ENCODE measurements at places on chromosomes 5 and 9.

GRCh38 chr9:130342714-130343085 lies 77.1 kb downstream of the HMCN2 start:
- DNase-seq: no peak

GRCh38 chr5:75536694-75537360 lies 25.1 kb downstream of the POLK start:
- no peak for DNase-seq

DNA sequence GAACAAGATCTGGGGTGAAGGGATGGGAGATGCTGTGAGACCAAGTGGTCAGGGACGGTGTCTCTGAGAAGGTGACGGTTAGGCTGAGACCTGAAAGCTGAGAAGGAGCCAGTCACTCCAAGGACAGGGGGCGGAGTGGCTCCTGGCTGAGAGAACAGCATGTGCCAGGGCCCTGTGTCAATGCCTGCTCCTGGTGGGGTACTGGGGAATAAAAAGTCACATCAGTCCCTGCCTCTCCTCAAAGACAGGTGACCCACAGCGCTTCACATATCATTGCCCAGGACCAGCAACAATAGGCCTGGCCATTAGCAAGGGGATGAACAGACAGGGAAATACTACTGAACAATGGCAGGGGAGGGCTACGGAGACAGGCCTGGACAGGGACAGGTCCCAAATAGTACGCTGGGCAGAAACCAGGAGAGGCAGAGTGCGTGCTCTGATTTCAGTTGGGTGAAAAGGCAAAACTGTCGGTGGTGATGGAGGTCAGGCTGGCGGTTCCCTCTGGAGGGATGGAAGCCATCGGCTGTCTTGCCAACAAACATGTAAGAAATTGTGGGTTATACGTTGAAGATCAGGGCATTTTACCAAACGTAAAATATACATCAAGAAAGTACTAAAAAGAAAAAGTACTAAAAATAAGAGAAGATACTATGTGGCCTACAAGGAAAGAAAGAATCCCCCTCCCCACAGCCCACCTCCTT lies 64.3 kb downstream of the C9orf50 start:
- no peak for DNase-seq

DNA sequence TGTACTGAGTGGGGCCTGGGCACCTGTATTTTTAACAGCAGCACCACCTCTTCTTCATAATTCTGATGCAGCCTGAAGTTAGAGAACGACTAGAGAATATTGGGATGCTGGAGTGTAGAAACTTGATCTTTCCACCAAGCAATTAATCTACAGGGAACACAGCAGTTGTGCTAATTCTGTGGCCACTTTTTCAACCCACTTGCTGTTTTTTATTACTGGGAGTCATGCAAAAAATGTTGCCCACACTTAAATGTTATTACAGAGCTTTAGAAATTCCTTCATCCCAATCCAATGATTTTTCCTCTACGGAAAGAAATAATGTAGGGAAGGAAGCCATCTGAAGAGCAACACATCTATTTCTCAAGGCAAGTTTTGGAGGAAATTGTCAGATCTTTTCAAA lies 190.9 kb upstream of the TUT7 start:
- no peak for DNase-seq

- DNase-seq: no peak
These were observed 447.1 kb upstream of the CDH10 start for GRCh38 chr5:25091921-25092320.

DNA sequence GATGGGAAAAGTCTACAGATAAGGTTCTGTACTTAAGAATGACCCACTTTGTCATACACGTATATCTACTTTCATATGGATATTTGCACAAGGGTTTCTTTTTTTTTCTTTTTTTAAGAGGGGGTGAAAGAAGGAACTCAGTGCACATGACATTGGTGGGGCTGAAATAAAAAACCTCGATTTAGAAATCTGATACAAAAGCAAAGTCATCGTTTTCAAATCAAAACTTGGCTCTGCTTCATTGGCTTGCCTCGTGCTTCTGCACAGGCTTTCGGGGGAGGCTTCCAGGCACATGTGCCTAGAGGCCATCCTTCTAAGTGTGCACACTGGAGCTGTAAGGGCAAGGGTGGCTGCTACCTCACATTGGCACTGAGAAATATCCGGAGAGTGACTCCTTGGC lies 31.1 kb downstream of the PTTG1 start:
- no peak for DNase-seq

DNA sequence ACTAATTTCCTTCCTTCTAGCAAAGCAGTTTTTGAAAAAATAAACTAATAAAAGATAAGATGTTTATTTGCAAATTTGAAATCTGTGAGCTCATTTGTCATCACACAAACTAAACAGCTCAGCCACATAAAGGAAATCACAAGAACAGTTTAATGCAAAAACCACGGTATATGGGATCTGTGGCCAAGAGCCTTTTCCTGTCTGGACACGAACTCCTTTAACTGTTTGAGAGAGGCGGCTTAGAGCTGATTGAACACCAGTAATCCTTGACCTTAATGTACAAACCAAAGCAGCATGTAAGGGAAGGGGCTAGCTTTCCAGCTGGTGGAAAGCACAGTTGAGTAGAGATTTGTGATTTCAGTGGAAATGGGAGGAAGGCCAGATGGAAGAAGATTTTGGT lies 66.3 kb upstream of the SPINK5 start:
- DNase-seq: no peak

DNA sequence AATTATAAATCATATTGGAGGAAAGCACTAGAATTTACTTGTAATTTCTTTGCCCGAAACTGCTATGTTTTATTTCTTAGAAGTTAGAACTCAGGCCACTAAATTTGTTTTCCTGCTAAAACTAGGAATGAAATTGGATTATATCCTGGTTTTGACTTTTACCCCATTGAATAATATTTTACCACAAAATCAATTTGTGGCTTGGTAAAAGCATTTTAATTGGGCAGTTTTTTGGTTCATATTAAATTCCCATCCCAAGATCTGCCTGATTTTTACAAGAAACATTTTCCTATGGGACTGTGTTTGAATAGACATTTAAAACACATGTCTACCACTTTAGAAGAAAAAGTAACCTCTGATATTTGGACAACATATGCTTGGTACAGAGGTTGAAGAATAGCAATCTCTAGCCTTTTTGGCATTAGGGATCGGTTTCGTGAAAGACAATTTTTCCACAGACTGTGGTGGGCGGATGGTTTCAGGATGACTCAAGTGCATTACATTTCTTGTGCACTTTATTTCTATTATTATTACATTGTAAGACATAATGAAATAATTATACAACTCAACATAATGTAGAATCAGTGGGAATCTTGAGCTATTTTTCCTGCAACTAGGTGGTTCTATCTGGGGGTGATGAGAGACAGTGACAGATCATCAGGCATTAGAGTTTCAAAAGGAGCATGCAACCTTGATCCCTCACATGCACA lies 565.6 kb downstream of the PRR16 start:
- no peak for DNase-seq

- DNase-seq: no peak
These were observed 71.7 kb downstream of the GRIA1 start for GRCh38 chr5:153562189-153562588.

DNA sequence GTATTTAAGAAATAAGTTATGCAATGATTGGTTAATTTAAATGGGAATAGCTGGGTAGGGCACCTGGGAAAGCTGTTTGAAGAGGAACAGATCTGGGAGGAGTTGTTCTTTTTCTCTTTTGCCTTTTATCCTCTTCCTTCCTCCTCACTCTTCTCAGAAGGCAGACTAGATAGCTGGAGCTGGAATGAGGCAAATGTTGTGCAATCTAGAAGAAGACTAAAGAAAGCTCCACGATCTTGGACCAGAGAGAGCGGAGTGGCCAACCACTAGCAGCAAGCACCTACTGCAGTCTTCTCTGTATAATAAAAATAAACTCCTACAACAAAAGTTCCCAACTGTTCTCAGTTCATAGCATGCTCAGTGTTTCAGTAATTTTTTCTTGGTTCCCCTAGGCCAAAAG lies 19.3 kb downstream of the GLIS3 start:
- no peak for DNase-seq

DNA sequence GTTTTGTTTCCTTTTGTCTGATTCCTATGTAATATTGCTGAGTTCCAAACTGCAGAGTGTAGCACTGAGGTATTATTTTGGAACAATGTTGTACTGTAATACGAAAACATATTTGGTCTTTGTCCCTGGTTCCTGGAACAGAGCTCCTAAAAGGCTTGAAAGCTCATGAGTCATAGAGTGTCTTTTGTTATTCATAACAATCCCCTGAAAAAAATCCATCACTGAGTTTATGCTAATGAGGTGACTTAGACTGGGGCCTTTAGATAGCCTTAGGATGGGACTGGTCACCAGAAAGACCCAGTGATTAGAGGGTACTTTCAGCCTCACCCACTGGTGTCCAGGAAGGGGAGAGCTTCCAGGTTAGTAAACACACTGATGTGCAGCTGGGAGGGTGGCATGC lies 132.7 kb upstream of the POU5F2 start:
- no peak for DNase-seq

DNA sequence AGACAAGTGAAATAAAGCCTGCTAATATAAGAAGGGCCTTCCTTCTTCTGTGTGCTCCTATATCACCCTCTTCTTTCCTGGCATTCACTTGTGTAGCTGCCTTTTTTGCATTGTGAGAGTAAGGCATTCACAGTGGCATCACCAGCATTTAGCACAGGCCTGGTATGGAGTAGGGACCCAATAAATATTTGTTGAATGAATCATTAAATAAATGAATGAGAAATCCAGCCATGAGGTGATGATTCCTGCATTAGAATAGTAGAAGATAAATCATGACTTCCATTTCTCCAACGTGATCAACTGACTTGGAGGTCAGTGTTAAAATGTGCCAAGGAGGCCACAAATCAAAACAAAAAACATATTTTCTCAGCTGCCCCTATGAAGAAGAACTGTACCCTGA lies 3.9 kb downstream of the PLPPR1 start:
- no peak for DNase-seq

DNA sequence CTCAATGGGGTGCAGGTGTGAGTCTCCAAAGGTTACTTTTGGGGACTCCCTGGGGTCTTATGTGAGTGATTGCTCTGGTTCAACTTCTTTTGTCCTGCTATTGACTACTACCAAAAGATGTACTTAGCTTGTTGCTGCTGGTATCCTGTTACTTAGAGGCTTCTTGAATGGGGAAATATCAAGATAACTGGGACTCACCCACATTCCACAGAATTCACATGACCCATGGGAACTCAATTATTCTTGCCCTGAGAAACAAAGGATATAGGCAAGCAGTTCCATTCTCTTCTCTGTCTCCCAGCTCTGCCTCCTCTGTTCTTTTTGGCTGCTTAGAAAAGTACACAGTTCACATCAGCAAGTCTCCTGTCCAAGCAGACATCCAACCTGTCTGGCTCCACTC lies 105.9 kb downstream of the UNC13B start:
- DNase-seq: no peak

- DNase-seq: no peak
These were observed 123.0 kb downstream of the EGFLAM start for GRCh38 chr5:38381361-38381760.

DNA sequence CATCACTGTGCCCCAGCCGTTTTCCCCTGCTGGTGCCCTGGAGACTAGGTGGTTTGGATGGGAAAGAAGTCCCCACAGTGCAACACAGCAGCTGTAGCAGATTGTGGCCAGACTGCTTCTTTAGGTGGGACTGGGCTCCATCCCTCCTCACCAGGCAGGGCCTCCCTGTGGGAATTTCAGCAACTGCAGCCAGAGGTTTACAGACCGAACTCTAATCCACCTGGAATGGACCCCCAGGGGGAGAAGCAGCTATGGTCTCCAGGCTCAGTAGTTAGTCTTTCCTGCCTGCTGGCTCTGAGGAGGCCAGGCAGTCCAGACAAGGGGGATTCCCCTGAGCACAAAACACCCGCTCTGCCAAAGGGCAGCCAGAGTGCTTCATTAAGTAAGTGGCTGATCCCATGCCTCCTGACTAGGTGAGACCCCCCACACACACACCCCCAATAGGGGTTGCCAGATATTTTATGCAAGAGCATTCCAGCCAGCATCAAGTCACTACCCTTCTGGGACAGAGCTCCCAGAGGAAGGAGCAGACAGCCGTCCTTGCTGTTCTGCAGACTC lies 188.9 kb downstream of the SGCD start:
- DNase-seq: no peak

DNA sequence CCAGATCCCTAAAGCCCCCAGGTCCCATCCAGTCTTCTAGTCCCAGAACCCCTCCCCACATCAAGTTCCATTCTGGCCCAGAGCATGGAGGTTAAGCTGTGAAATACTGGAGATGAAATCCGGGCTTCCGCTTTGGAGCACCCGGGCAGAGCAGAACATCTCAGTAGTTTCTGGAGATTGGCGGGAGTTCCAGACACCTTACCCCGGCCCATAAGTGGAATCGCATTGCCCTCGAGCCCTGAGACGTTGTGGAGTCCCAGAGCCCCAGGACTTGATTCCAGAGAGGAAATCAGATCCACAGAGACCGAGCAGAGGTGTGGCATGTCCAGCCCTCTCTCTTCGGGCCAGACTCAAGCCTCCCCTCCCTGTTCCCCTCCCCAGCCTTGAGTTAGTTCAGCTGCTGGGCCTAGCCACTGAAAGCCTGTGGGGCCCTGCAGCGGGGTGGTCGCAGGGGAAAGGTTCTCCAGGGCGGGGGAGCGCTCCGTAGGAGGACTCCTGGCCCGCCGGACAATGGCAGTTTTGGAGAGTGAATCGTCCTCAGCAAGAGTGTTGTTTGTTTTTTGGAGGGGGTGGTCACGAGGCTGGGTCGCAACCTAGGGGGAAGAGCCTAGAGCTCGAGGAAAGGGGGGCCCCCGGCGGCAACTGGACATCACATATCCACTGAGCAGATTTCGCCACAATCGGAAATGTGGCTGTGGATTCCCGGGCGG lies 1.0 kb upstream of the PAX5 start:
- no peak for DNase-seq

DNA sequence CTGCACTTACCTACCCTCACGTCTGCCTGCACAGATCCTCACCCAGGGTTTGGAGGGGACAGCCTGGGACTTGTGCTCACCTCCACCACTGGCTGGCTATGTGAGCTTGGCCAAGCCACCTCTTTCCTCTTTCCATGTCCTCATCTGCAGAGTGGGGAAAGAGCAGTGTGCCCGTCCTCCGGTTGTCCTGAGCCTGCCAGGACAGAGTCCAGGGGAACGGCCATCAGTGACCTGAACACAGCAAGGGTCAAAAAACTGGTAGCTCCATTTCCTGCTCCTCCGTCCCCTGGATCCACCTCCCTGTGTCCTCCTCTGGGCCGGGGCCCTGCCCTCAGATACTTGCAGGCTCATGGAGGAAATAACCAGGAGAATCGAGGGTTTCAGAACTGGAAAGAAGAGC lies 187.7 kb downstream of the OLFM1 start:
- no peak for DNase-seq

DNA sequence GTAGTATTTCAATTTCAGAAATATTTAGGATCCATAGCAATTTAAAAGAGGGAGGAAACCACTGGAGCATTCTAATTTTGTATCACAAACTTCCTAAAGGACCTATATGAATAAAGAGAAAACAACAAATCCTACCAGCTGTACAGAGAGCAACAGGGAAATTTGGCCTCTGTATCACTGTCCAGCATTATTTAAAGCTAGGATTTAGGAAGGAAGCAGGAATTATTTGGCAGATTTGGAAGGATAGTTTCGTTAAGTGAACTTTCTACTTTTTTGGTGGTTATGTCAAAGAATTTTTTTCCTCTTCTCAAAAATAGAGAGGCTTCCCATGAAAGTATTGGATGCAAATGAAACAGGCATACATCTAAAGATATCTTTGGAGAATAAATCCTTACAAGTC lies 269.7 kb downstream of the RAB3C start:
- DNase-seq: no peak

All from activated CD8-positive, alpha-beta memory T cell treated with anti-CD3 and anti-CD28 coated beads for 4 hours (primary cell).